ENCODE measurements at places on chromosomes 2 and 18.

- no peak overlapping the region for H3K27ac ChIP-seq
- H3K4me3 ChIP-seq = no peak overlapping the region
- no peak for DNase-seq
Measured at GRCh38 chr2:1633092-1633671, 111.1 kb downstream of the PXDN start.

DNA sequence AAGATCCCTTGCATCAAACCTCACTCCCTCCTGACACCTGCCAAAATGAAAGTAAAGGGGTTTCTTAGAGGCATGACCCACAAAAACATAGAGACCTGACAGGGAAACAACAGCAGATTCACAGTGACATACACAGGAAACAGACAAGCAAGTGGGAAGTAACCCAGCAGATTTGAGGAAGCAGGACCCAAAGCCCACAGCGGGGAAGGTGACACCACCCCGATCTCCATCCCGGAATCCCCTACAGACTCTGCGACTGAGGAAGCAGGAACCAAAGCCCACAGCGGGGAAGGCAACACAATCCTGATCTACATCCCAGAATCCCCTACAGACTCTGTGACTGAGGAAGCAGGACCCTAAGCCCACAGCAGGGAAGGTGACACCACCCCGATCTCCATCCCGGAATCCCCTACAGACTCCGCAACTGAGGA, 21.6 kb downstream of the CIB4 start:
- H3K27ac ChIP-seq = no peak overlapping the region
- H3K4me1 ChIP-seq = no peaks in the 10 kb centered on the region
- no peak overlapping the region for H3K4me3 ChIP-seq
- H3K27me3 ChIP-seq = peaks cover 13% of the 10 kb centered on the region
- no peaks in the 10 kb centered on the region for H3K36me3 ChIP-seq

DNA sequence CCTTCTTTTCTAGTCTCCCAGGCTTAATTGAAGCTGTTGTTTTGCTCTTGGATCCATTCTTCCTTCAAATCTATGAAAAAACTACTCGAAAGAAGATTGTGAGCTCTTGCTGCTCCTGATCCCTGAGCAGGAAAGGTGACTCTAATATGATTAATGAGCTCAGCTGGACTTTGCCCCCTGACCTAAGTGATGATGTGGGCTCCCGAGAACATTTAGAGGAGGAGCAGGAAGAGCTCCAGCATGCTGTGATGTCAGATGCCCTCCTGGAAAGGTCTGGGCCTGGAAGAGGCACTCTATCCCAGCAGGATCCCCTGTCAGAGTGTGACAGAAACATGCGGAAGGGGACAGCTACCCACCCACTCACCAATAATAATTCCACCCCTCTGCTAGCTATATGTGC, 117.9 kb upstream of the PELI1 start:
- peaks cover 7% of the 10 kb centered on the region for H3K4me1 ChIP-seq
- DNase-seq = no peak
- no peak overlapping the region for H3K27ac ChIP-seq
- peaks cover 12% of the 10 kb centered on the region for H3K27me3 ChIP-seq
- no peak overlapping the region for H3K4me3 ChIP-seq

DNA sequence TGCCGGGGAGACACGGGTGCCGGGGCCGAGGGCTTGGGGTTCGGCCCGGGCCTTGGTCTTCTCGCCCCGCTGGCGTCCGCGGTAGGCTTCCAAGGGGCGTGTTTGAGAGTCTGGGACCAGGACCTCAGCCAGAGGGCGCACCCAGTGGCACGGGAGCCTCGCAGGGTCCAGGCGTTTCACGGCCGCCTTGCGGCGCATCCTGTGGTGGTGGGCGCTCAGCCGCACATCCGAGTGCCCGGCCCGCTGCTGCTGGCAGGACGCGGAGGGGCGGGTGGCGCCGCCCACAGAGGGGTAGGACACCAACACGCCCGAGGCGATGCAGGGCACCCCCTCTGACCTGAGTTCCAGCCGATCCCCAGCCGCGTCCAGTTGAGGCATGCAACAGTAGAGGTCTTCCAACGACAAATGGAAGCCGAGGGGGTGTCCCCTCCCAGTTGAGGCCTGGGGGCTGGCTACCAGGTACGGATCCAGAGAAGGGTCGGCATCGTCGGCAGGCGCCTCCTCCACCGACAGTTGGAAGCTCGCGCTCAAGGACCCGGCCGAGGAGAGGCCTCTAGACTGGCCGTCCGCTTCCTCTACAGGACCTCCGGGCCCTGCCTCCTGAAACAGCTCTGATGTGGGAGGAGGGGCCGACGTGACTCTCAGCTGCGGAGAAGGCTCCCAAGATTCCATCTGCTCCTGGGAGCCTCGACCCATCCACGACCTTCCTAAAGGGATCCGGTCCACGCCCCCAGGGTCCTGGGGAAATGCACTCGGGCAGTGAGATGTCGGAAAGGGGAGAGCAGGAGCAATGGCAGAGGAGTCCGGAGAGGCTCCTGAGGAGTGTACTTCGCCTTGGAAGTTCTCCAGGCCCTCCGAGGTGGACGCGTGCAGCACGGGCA, 6.3 kb downstream of the C2orf81 start:
- H3K4me3 ChIP-seq = peak overlapping the region; percentile 66
- no peak for DNase-seq
- no peak overlapping the region for H3K27ac ChIP-seq
- H3K27me3 ChIP-seq = peaks cover 12% of the 10 kb centered on the region

DNA sequence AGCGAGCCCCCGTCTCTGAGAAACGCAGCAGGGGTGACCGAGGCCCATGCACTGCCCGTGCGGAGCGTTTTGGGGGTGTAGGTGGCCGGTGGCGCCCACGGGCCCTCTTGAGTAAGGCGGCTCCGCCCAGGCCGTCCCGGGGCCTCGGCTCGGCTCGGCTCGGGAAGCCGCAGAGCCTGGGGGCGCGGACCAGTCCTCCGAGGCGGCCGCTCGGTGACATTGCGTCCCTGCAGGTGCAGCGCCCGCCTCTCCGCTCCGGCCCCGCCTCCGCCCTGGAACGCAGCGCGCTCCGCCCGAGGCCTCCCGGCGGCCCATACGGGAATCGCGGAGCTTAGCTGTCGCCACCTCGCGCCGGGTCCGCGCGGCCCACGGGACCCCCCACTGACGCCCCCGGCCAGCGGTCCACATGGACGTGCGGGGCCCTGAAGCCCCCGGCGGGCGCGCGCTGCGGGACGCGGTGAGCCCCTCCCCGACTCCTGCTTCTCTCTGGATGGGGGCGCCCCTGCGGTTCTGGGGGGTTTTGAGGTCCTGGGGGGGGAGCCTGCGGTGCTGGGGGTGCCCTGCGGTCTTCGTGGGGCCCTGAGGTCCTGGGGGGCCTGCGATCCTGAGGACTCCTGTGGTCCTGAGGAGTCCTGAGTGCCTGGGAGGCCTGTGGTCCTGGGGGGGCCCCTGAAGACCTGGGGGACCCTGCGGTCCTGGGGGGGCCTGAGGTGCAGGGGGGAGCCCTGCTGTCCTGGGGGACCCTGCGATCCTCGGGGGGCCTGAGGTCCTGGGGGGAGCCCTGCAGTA, at the start of gene HSBP1L1:
HSBP1L1 (plus strand) TSS at position 314 of the 789 bp plus-strand sequence; CDS start at position 407, 93 bp downstream.
- peaks cover 40% of the 10 kb centered on the region for H3K4me1 ChIP-seq
- H3K36me3 ChIP-seq = peaks cover 7% of the 10 kb centered on the region
- peak within 1 kb of the TSS; percentile 76 for H3K4me3 ChIP-seq
- H3K27ac ChIP-seq = peak within 1 kb of the TSS; percentile 75
- no peaks in the 10 kb centered on the region for H3K27me3 ChIP-seq

GRCh38 chr2:215712871-215713790, 277.3 kb upstream of the FN1 start:
- H3K4me3 ChIP-seq = no peak overlapping the region
- H3K27me3 ChIP-seq = peaks cover 3% of the 10 kb centered on the region
- no peak for DNase-seq

DNA sequence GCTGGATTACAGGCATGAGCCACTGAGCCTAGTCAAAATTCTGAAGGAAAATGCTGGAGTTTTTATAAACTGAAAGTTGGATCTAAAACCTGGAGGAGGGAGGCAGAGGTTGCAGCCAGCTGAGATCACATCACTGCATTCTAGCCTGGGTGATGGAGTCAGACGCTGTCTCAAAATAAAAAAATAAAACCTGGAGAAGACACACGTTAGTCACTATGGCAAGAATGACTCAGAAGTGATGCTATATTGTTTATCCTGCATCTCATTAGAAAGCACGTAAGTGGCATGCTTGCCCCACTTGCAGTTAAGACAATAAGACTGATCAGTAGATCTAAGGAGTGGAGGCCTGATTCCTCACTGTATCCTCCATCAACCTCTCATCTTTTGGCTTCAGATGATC, 106.6 kb upstream of the STON1 start:
- no peak overlapping the region for H3K27ac ChIP-seq
- peaks cover 23% of the 10 kb centered on the region for H3K4me1 ChIP-seq
- H3K27me3 ChIP-seq = peaks cover 5% of the 10 kb centered on the region
- H3K36me3 ChIP-seq = no peaks in the 10 kb centered on the region
- no peak for DNase-seq
- H3K4me3 ChIP-seq = no peak overlapping the region

DNA sequence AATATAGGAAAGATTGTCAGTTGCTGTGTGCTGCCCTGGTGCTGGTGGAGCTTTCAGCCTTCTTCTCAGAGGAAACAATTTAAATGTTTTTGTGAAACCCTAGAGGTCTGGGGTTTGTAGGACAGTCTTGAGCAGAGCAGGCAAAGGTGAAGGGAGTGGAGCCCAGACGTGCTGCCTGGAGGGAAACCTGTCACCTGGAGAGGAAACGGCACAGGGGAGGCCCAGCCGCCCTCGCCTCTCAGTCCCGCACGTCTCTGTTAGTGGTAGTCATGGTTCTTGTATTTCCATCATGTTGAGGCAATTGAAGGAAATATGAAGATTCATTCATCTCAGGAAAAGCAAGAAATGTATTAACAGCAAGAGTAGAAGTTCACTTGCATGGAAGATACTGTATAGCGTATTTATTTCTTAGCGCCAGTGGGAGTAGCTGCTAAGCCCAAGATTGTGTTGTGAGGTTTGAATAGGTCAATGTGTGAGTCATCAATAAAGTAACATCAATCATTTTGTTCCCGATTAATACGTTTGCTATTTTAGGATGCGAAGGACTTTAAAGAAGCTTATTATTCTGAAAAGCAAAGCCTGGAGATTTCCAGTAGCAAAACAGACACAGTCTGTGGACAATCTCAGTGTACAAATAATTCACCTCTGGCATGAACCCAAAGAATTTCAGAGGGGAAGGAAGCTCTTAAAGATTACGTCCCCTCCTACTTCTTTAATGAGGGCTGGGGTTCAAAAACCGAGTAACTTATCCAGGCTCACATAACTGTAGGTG, 70.4 kb downstream of the LRRFIP1 start:
- peaks cover 62% of the 10 kb centered on the region for H3K36me3 ChIP-seq
- H3K4me1 ChIP-seq = peaks cover 80% of the 10 kb centered on the region
- H3K27me3 ChIP-seq = no peaks in the 10 kb centered on the region
- peak overlapping the region; percentile 99 for H3K4me3 ChIP-seq

DNA sequence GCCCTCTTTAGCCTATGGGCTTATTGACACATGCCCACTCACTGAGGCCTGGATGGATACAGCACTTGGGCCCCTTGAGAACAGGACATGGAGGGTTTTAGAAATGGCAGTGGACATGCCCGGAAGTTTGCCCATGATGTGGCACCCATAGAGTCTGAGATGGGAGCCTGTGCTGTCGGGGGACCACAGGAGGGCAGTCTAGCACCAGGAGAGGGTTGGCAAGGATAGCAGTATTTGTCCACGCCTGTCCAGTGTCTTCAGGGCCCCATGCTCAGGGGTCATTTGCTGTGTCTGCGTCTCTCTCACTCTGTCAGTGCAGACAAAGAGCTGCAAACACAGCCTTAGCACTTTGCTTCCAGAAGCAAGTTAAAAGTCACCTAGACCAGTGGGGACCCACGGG, 48.7 kb downstream of the IL1RL2 start:
- H3K27me3 ChIP-seq = peaks cover 2% of the 10 kb centered on the region
- no peaks in the 10 kb centered on the region for H3K36me3 ChIP-seq
- no peak overlapping the region for H3K27ac ChIP-seq
- H3K4me1 ChIP-seq = peaks cover 48% of the 10 kb centered on the region
- no peak for DNase-seq

DNA sequence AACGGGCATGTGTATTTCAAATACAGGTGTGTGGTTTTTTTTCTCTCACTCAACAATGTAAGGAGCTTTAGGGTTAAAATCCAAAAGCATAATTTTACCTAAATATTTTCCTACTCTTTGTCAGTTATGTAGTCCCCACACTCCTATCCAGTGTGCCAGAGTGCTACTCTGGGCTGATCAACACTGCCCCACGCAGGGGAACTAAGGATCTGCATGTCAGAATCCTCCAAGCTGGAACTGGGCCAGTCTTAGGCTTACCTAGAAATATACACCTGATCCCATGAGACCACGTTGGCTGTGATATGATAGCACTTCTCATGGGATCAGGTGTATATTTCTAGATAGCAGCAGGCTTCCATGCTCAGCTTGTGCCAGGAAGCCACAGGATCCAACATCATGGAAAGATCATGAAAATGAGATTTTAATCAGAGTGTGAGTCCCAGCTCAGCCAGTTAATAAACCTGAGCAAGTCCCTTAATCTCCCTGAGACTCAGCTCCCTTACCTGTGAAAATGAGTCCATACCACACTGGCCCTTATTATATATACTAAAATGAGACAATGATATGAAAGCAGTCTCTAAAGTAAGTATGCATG, 29.7 kb downstream of the CCDC141 start:
- DNase-seq = peak; percentile 13
- H3K4me1 ChIP-seq = peaks cover 14% of the 10 kb centered on the region
- no peak overlapping the region for H3K4me3 ChIP-seq
- no peaks in the 10 kb centered on the region for H3K27me3 ChIP-seq
- H3K27ac ChIP-seq = no peak overlapping the region

DNA sequence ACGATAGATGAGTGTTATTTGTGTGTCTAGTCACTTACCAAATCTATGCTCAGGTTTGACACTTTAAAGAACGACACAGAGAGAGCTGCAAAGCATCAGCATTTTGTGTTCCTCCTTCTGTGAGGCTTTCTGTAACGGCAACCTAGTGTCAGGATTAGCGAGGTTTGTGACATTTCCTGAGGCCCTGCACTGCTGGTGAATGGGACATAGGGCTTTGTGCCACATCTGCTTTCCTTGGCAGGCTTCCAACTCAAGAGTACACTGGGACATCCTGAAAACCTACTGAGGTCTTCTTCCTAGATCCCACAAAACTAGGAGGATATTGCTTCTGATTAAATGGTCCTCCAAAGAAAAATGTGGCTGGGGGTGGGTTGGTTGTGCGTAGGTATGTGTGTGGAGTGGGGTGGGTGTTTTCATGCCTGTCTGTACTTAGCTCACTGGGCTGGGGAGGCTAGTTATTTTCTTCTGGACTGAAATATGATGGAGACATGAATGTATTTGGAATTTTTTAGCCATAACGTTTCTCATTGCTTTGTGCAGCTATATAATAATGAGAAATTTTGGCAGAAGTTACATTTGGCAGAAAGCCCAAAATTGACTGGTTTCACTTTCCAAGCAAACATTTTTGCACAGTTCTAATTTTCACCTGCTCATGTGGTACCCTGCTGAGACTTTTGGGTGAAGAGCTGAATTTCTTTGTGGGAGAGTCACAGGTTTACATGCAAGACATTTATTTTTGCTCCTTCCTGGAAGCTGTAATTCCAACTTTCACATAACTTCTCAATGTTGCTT, 308.4 kb downstream of the XIRP2 start:
- no peak for DNase-seq
- H3K36me3 ChIP-seq = no peaks in the 10 kb centered on the region
- no peak overlapping the region for H3K4me3 ChIP-seq
- no peak overlapping the region for H3K27ac ChIP-seq
- H3K4me1 ChIP-seq = no peaks in the 10 kb centered on the region
- no peaks in the 10 kb centered on the region for H3K27me3 ChIP-seq

GRCh38 chr18:59514203-59514602, 155.1 kb upstream of the LMAN1 start:
- H3K27ac ChIP-seq = no peak overlapping the region
- H3K4me3 ChIP-seq = no peak overlapping the region
- H3K4me1 ChIP-seq = no peaks in the 10 kb centered on the region
- H3K27me3 ChIP-seq = no peaks in the 10 kb centered on the region

GRCh38 chr2:204453730-204454167, 91.5 kb upstream of the PARD3B start:
- no peak overlapping the region for H3K27ac ChIP-seq
- H3K36me3 ChIP-seq = no peaks in the 10 kb centered on the region
- no peak overlapping the region for H3K4me3 ChIP-seq
- H3K4me1 ChIP-seq = no peaks in the 10 kb centered on the region
- peaks cover 10% of the 10 kb centered on the region for H3K27me3 ChIP-seq

Measured in activated T-helper 2 cell treated with anti-CD3 and anti-CD28 coated beads, Interferon-gamma antibody, Interleukin-2, Interleukin-4, amounts not matched to agents 10 μg/mL and 5 μg/mL and 100 μg/mL, durations not matched to agents 14 hours and 24 hours and 36 hours (primary cell).